SW 1271 (cell line): ENCODE measurements at places on chromosomes 2 and 18.

GRCh38 chr2:65015731-65016130 lies 26.5 kb downstream of the SLC1A4 start:
- no peak for DNase-seq

DNA sequence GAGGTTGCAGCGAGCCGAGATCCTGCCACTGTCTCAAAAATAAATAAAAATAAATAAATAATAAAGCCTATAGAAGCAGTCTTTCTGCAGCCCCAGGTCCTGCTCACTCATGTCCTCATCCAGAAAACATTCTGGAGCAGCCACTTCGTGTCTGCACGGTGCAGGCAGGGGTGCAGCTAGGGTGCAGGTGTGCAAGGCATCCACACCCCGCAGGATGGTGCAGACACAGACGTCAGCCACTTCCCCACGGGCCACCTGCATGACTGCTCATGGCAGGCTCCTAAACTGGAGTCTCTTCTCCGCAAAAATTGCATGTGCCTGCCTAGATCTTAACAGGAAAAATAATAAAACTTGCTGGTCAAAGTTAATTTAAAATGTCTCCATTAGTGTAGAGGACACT lies 80.2 kb upstream of the SNTG2 start:
- no peak for DNase-seq

DNA sequence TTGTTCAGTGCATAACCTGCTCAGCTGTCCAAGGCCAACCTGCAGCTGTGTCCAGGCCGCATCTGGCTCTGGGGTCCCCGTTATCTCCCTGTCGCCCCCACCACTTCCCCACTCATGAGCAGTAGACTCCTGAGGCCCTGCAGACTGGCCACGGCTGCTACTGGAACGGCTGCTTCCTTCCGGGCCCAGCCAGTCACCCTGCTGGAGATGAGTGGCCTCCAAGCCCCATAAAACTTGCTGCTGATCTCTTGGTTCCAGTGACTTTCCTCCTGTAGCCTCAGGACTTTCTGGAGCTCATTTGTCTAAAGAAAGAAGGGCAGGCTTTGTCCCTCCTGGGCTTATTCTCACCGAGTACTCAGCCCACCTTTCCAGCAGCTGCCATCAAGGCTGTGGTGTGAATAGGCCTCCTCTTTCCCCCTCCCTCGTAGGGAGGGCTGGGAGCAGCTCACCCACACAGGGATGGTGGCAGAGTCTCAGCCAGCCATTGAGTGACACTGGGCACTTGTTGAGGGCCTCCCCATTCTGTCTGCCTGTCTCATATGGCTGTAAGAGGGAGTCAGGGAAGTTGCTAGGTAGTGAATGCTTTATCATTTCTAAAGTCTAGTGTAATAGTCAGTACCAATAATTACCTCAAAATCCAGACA lies 257.3 kb downstream of the MYCN start:
- DNase-seq, result no peak

DNA sequence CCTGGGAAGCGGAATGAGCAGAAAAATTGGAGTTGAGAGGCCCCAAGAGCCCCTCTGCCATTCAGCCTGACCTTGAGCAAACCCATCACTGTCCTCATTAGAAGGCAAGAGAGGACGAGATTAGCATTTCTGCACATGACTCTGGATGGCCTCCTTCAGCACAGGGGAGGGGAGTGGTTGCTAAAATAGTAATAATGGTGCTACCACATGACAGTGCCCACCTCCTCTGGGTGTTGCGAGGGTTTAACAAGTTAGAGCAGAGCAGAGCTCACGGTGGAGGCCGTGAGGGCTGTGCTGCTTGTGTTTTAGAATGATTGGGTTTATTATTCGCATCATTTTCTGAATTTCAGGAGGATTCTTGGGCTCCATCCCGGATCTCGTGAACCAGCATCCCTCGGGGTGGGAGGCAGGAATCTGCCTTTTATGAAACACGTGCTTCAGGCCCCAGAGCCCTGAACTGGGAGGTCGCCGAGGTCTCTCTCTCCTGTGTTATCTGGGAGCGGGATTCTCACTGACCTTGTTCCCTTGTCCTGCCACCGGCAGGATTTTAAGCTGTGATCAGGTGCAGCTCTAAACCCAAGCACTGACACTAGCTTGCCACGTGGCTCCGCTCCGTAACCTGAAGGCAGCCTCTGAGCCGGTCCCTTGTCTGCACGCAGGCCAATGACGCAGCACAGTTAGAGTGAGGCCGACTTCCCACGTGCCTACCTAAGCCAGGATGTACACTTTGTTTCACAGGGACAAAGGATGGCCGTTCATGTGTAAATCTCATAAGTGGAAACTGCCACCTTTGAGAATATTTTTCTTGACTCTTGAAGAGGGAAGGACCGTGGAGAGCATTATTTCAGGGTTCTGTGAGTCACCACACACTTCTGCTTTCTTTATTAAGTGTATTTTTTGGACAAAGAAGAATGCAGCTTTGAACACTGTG lies 142.3 kb downstream of the ACOXL start:
- DNase-seq, result no peak

DNA sequence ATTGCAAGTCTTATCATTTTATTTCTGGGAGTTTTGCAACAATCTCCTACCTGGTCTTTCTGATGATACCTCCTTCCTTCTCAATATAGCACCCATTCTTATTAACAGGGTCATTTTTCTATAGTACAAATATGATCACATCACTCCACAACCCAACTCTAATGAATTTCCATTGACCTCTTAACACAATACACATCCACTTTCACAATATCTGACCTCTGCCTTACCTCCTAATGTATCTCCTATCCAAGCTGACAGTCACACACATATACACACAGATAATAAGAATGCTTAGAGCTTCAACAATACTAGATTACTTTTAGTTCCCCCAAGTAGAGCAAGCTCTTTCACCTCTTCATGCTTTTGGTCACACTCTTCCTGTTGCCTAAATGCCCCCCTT lies 40.9 kb downstream of the EVA1A start:
- no peak for DNase-seq

DNA sequence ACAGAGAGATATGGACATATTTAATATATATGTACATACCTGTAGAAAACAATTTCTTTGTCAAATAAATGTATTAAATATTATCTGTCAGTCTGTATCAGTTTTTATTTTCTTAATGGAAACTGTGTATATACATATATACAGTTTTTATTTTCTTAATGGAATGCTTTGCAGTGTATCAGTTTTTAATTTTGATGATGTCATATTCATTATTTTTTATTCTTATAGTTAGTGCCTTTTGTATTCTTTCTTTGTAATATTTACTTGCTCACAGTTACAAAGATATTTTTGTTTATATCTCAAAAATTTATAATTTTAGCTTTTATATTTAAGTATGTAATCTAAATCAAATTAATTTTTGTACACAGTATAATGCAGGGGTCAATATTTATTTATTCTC lies 20.6 kb downstream of the KCNH7 start:
- no peak for DNase-seq

DNA sequence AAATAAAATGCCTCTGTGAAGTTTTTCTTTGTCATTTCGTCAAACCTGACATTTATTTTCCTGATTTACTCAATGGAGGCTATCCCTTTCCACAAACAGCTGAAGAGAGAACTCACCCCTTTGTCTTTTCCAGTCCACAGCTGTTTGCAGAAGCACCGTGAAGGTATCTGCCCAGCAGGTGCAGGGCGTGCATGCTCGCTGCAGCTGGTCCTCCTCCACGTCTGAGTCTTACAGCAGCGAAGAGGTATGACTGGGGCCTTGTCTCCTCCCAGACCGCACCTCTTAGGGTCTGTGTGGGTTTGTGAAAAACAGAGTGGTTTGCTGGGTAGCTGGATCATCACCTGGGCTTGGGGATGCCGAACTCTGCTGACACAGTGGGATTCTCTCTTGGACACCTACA lies 9.7 kb downstream of the SPP2 start:
- DNase-seq, result no peak

DNA sequence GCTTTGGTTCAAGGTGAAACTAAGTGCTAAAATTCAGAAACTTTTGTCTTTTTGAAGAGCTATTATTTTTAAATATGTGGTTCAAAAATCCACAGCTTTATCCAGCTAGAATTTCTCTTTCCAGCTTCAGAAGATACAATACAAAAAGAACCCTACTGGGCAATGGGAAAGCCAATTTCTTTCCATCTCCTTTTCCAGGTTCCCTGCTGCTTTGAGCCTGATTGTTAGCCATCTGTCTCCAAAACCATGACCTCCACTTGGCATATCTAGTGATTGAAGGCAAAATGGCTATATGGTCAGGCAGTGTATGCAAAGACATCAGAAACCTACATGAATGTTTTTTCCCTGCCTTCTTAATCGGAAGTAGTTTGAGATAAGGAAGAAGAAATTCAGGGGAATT lies 134.1 kb downstream of the KCNH7 start:
- DNase-seq, result no peak

DNA sequence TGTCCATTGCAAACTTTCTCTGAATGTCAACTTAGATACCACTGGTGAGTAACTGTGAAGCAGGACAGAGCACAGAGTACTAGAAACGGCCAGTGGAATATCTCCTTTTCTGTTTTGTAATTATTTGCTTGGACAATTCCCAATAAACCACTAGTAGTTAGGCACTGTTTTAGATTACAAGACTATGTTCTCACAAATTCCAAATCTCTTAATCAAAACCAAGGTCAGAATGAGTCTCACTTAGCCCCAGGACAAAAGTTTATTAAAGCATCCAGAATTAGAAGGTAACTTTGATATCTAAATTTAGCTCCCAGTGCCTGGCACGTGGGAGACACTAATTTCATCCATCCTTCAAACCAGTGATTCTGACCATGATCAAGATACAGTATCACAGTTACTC lies 89.0 kb downstream of the ZNF521 start:
- DNase-seq, result no peak
